Endothelial cell of umbilical vein (primary cell): ENCODE measurements at places on chromosomes 1 and 21.
A peak's percentile ranks its signal among the peaks of the same experiment; 100 is the strongest.

GRCh38 chr1:182596934-182597333 lies 7.3 kb downstream of the RGS16 start:
- DNase-seq, result no peak

DNA sequence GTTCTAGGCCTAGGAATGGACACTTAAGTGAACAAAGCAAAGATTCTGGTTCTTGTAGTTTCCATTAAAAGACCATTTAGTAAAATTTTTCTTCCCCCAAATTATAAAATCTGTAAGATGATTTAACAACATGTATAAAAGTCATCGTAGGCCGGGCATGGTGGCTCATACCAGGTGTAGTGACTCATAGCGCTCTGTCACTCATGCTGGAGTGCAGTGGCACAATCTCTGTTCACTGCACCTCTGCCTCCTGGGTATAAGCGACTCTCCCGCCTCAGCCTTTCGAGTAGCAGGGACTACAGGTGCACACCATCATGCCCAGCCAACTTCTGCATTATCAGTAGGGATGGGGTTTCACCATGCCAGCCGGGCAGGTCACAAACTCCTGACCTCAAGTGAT lies 9.1 kb downstream of the ASPM start:
- no peak for DNase-seq

GRCh38 chr21:44301141-44301540 lies 1.3 kb downstream of the PFKL start:
- no peak for DNase-seq

DNA sequence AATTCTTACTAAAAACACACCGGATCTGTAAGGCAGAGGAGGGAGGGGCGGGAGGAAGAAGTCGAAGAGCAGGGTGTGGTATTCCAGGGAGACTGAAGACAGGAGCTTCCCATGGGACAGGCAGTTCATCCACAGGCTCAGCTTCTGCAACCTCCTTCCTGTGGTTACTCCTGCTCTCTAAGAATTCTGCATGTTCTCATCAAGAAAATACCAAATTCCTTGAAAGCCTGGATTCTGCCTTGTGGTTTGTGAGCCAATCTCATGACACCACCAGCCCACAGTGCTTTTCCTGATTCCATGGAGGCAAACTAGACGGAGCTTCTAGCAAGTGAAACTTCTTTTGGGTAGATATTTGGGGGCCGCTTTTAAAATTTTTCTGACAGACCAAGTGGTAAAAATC lies 1.1 kb upstream of the ST6GALNAC3 start:
- no peak for DNase-seq

GRCh38 chr1:181504399-181504842 lies 21.1 kb downstream of the CACNA1E start:
- DNase-seq, result no peak

- no peak for DNase-seq
Observed at GRCh38 chr1:38270849-38271633, 224.4 kb upstream of the POU3F1 start.

GRCh38 chr21:35585155-35585554 lies 475.2 kb downstream of the SETD4 start:
- no peak for DNase-seq

GRCh38 chr1:232372841-232373440 lies 257.0 kb downstream of the SIPA1L2 start:
- no peak for DNase-seq

GRCh38 chr1:72777918-72778317 lies 495.6 kb upstream of the NEGR1 start:
- DNase-seq, result no peak

- DNase-seq, result peak; percentile 72
Observed at GRCh38 chr1:29793101-29793546, 556.8 kb downstream of the PTPRU start.

DNA sequence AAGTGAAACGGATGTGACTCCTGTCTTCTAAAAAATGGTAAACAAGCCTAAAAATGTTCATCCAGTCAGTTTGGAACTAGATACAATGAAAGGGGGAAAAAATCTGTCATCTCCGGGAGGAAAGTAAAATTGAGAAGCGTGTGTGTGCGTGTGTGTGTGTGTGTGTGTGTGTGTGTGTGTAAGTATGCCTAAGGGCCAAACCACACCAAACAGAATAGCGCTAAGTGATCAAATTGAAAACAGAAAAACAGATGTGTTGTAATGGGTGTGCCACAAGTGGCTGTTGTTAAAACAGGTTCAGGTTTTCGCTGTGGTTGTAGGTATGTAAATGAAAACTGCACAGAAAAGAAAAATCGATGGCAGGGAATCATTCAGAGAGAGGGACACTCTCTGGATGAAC lies 106.7 kb downstream of the RNF220 start:
- DNase-seq, result no peak

GRCh38 chr1:197619008-197619640 lies 156.2 kb downstream of the DENND1B start:
- DNase-seq, result peak; percentile 52

- no peak for DNase-seq
Observed at GRCh38 chr1:10606064-10606463, 131.3 kb downstream of the PEX14 start.

- no peak for DNase-seq
Observed at GRCh38 chr21:31072533-31072932, 34.3 kb upstream of the KRTAP19-8 start.

DNA sequence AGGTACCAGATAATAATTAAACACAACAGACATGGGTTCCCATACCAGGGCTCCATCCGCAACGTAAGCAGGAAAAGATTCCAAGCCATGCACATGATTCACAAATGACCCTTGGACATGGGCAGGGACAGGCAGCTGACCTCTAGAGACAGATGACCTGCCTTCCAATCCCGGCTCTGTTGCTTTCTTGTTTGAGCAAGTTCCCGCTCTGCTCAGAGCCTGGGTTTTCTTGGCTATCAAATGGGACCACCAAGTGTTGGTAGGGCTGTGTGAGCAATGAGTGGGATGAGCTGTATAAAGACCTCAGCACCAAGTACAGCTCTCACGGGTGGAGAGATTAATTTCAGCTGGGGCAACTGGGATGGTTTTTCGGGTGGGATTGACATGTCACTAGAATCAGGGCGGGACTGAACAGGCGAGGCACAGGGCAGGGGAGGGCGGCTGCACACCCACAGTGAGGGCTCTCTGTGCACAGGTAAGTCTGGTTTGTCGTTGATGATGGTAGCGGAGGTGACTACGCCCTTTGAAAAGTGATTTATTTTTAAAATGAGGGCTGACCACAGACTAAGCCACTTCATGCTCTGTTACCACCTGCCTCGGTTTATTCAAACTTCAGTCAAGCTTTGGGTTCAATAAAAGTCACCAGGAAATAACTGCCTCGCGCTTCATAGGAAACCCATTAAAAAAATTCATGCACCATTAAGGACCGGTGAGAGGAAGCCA lies 57.5 kb upstream of the IFFO2 start:
- no peak for DNase-seq

DNA sequence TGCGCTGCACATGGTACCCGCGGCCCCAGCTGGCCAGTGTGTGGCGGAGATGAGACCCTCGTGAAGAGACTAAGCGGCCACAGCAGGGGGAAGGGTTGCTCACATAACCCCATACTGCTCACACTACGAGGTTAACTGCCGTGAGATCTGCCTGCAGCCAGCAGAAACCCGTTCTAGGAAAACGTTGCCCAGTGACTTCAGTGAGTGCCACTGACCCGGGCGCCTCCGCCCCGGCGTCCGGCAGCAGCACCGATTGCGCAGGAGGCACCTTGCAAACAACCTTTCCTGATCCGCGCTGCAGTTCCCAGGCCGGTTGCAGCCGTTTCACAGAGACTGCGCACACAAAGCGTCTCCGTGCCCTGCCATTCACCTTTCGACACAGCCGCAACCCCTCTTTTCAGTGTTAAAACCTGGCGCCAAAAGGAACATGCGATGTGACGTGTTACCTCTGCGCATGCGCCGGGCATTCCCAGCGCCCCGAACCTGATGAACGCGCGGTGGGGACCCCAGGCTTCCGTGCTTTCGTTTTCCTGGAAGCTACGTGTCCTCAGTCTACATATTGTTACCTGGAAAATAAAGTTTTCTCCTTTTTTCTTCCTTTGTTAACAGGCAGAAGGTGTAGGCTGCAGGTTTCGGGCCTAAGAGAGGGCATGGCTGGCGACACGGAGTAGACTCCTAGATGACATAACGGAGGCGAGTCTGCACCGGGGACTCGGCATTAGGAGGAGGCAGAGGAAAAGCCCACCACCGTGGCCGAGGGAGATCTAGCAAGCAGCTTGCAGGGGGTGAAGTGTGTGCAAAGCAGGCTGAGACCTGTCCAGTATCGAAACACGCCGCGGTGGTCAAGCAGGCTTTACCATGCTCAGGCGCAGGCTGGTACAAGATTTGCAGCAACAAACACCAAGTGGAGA lies 8.9 kb downstream of the VPS26C start:
- peak; percentile 75 for DNase-seq

DNA sequence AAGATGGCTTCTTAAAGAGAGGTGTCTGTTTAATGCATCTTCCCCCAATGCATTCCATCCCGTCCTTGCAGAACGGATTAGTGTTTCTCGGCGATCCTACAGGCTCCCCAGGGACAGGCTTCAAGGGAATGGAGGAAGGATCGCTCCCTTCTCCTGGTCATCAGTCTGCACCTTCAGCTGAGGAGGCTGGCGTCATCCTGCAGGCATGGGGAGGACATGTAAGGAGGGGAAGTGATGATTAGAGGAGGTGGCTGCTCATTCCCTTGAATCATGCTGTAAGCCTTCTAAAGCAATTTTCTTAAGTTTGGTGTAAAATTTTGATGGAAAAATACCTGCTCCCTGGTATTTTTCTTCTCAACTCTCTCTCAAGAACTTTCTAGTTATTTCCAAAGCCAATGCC lies 603.6 kb downstream of the NPHP4 start:
- no peak for DNase-seq

- DNase-seq, result peak; percentile 39
Observed at GRCh38 chr1:69982992-69983391, 222.4 kb downstream of the LRRC40 start.

DNA sequence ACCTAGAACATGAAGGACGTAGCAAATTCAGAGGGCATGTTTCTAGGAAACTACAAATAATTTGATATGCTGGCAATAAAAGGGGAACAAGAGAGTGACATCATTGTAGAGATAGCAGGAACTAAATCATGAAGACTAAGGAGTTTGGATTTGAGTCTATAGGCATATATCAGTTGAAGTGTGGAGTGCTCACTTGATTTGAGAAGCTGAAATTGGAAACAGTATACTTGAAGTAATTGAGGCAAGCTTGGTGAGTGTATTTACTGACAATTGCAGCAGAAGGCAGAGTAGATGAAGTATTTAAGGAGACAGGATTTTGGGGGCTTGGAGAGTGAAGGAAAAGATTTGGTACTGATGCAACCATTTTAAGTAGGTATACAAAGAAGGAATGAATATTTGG lies 6.4 kb upstream of the TMCO2 start:
- no peak for DNase-seq

- DNase-seq, result no peak
Observed at GRCh38 chr1:64575881-64576676, 106.2 kb downstream of the CACHD1 start.

DNA sequence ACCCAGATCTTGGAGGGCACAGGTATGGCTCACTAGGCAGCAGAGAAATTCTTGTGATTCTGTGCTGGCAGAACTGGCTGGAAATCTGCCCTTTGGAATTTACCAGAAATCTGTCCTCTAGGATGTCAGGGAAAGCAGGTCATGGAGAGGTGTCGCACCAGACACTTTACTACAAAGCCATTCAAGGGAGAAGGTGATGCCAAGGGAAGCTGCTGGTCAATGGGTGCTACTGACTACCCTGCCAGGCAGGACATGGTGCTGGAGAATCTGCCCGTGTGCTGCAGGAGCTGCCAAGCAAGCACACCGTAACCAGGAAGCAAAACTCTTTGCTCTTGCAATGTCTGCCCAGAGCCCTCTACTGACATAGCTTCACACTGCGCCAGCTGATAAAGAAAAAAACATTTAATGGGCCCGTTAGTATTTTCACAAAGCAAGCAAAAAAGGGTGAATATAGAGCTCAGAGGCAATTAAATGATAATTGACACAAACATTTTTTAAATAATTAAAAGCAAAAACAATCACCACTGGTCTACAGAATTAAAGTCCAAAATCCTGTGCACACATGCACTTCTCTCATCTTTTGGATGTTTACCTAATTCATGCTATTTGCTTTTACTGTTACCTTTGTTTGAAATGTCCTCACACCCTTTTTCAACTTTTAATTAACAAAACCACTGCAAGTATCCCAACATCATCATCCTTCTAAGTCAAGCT lies 7.2 kb upstream of the FBXO28 start:
- DNase-seq, result peak; percentile 67

DNA sequence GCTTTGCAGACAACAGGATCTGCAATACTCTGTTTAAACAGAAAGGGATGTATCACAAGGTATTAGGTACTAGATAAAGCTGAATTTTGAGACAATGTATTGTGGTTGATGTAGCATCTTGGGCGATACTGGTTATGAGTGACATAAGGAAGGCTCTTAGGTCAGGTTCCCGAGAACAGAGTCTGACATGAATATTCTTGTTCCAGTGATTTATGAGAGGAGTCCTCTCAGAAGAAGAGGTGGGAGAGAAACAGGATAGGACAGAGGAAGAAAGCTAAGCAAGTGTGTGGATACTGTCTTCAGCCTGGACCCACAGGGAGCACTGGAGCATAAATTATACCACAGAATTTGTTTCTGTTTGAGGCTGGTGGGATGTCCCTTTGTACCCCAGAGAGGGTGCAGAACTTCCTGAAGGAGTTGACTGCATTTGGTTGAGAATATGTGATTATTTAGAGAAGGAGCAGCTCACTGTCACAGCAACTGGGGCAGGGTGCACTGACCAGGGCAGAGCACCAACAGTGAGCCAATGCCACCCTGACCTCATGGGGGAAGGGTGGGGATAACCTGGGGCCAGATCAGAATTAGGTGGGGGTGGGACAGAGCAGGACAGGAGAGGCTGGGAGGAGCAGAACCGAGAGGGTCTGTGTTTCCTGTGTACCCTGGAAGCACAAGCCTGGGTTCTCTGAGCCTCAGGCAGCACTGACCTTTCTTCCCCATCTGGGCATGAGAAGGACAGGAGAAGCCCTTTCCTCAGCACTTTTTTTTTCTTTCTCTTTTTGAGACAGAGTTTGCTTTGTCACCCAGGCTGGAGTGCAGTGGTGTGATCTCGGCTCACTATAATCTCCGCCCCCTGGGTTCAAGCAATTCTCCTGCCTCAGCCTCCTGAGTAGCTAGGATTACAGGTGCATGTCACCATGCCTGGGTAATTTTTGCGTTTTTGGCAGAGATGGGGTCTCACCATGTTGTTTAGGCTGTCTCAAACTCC lies 36.3 kb upstream of the SLC6A9 start:
- no peak for DNase-seq
